ENCODE measurements at places on chromosomes 7 and 10.
A peak's percentile ranks its signal among the peaks of the same experiment; 100 is the strongest.

- peak; percentile 21 for DNase-seq
Measured at GRCh38 chr7:30531286-30531685, 26.7 kb upstream of the GGCT start.

- no peak for DNase-seq
Measured at GRCh38 chr10:132459301-132460003, 62.5 kb downstream of the PWWP2B start.

DNA sequence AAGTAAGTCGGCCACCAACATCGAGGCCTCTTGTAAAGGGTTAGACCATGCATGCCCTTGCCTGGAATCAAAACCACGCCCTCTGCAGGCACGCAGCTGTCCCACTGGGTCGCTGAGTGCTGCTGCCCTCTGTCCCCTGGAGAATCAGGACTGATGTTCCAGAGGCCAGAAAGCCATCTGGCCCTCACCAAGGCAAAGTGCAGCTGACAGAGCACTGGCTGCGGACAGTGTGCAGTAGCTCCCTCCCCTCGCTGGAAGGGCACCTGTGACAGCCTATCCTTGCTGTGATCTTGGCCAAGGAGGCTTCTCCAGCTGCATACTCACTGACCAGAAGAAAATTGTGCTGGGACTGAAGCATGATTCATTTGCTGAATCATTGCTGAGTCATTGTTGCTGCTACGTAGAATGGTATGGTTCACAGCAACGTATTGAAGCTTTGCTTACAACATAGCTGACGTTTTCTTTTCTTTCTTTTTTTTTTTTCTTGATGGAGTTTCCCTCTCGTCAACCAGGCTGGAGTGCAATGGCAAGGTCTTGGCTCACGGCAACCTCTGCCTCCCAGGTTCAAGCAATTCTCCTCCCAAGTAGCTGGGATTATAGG is 30.4 kb downstream of the DDC start:
- DNase-seq = peak; percentile 100

DNA sequence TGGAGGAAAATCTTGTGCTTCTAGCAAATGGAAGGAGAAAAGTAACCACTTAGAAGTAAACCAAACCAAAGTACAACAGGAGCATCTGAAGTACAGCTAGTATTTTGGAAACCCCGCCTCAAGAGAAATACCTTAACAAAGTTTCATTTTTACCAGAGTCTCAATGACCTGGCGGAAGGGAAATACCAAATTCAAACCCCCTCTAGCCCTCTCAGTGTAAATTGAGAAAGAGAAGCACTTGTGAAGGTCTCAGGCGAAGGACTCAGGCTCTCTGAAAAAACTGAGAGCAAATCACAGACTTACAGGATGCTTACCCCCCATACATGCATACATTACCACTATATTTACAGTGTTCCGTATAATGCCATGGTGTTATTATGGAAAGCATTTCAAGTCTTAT is 70.1 kb downstream of the ZPBP start:
- DNase-seq = no peak
